Activated CD4-positive, alpha-beta T cell treated with anti-CD3 and anti-CD28 coated beads, Interleukin-10, Interleukin-2, amounts not matched to agents 100 ng/mL and 50 ng/mL, durations not matched to agents 16 hours and 8 hours (primary cell): ENCODE measurements at places on chromosomes 7 and 10.
A peak's percentile ranks its signal among the peaks of the same experiment; 100 is the strongest.

GRCh38 chr10:18238870-18239485 is 98.8 kb downstream of the CACNB2 start:
- peak; percentile 21 for DNase-seq

DNA sequence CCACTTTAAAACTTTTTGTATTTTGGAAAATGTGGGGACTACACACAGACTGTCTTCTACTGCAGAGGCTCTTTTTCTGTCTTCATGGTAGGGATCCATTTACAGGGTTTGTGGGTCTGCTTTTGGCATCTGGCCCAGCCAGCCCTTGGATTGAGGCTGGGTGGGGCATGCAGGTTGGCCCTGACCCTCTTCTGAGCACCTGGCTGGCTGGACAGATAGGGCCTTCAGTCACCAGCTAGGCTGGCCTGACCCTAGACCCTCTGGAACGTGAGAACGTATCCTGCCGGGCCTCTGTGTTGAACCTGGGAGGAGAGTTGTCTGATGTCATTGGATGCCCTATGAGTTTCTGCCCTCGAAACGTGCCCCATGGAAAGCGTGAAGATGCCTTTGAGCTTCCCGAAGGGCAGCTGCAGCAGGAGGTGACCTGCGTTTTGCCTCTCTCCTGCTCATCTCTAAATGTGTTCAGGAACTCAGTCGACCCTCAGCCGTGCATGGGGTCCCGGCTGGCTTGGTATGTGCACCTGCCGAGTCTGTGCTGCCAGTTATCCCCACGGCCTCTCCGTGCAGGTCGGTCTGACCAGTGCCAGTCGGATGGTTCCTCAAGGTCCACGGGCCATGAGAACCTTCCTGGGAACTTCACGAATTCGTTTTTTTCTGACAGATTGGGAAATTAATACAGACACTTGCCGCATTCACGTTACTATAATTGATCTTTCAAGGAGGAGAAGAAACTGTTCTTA is 74.9 kb downstream of the MGMT start:
- no peak for DNase-seq

- DNase-seq = no peak
Observed at GRCh38 chr7:16816824-16817223, 12.0 kb upstream of the AGR2 start.

DNA sequence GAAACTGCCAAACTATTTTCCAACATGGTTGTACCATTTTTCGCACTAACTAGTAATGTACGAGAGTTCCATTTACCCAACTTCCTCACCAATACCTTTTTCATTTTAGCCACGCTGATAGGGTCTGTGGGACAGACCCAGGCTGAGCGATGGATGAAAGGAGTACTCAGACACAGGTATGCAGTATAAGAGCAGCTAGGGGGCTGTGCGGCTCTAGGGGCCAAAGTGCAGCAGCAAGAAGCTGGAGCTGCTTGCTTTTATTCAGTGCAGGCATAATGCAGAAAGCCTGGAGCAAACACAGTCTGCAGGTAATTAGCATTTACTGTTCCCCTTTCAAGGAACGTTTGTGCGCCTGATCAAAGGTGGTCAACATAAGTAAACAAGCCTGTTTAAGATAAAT is 21.0 kb downstream of the UCMA start:
- no peak for DNase-seq

DNA sequence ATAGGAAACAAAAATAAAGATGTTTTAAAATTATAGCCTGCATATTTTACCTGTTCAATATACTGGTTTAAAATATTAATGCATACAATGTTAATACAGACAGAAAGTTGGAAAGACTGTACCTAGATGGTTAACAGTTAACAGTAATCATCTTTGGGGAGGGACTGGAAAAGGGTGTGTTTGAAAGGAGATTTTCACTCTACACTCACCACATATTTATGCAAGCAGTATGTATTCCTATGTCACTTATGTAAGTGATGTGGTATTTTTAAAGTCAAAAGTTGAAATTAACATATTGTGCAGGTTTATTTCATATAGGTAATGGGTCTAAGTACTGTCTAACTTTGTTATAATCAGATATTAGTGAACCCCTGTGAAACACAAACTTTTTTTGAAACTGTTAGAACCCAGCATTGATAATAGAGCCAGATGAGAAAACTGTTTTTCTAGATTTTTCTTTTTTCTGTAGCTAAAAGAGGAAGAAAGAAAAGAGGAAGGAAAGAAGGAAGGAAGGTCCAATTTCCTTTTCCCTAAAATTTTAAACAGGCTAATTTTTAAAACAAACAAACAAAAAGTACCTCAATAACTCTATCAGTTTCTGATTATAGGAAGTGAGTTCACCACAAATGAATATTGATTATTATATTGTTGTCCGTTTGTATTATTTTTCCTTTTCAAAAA is 9.0 kb upstream of the STARD3NL start:
- no peak for DNase-seq

DNA sequence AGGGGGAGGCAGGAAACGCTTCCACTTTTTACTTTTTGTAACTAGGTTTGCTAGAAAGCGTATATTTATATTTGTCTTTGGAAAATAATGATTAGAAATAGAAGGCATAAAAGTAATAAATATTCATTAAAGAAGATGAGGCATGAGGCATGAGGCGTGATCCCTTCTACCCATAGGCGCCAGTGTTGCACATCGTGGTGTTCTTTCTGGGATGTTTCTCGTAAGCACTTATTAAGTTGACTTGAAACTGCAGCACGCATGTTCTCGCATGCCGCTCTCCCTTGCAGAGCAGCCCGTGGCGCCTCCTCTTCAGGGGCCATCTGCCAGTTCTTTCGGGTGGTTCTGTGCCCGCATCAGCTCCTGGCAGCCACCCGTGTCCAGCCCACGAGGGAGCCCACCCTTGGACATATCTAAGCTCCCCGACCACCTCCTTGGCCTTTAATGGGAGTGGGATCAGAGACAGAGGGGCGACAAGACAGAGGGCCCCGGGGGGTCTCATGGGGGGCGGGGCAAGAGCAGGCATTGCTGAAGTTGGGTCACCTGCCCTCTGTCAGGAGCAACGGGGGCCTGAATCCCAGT is 28.5 kb upstream of the CSGALNACT2 start:
- no peak for DNase-seq

DNA sequence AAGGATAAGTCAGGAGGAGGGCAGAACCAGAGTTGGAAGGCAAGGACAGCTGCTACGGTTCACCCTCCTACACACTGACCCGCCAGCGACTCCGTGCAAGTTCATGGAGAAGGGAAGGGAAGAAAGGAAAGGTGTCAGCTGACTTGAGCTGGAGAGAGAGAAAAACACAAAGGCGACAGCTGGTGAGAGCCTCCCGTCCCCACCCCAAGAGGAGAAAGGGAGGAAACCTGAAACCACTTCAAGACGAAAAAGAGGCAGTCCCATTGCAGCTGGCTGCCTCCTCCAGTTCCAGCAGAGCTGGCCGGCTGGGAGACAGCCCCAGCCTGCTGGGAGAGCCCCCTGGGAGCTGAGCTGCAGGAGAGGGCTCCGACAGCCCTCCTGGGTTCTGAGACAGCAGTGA is 75.2 kb downstream of the PARD3 start:
- DNase-seq = no peak

- DNase-seq = no peak
Observed at GRCh38 chr7:82141427-82141826, 302.1 kb downstream of the CACNA2D1 start.

DNA sequence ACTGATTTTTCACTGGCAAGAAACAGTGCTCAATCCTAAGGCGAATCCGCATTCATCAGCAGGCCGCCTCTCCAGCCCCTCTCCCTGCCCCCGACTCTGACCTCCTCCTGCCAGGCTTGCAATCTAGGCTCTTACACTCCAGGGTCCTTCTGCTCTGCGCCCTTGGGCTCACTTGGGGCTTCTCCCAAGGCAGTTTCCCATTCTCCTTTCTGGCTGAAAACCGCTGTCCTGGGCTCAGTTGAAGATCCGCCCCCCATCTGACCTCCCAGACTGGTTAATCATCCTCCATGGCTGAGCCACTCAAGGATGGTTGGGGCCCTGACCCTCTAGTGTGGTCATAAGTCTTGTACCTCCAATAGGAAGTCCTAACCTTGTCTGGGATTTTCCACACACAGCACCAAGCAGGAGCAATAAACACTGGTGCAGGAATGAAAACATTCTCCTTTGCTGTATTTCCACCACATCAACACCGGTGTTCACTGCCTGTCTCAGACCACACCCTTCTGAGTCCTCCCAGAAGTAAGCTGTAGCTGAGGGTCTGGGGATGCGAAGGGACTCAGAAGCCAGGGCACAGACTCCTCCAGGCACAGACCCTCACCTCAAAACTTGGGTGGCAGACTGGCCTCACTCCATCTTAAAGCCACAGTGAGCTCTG is 42.4 kb downstream of the TNS3 start:
- DNase-seq = no peak

- no peak for DNase-seq
Observed at GRCh38 chr10:74179111-74179710, 28.2 kb downstream of the ADK start.

DNA sequence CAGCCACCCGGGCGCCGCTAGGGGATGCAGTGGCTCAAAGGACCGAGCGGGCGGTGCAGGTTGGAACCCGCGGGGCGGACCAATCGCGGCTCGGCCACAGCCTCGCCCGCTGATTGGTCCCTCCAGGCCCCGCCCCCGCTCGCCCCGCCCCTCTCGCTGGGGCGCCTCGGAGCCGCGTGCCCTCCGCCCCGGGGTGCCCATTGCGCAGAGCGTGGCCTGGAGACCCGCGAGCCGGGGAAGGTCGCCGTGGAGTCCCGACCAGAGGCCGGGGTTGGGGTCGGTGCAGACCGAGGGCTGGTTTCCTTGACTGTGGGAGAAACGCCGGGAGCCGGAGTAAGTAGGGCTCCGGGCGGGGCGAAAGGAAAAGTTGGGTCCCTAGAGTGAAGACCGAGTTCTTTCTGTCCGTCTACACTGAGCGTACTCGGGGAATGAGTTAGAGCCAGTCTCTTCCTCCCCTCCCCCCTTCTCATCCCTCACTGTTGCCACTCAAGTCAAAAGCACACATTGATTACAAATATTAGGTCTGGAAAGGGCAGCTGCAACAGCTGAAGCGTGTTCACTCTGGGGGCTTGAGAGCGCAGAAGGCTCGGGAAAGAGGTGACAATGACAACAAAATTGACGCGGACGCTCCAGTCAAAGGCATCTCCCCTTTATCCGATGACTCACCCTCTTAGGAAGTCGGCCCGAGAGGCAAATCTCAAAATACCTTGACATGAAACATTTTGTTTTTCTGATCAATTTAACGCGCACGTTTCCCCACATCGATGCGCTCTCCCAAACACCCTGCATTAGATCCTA is 843 bp upstream of the GATA3 start:
- peak; percentile 96 for DNase-seq
